ENCODE measurements at places on chromosomes 11 and 22.
A peak's percentile ranks its signal among the peaks of the same experiment; 100 is the strongest.

GRCh38 chr11:8356216-8356615 lies 92.5 kb upstream of the LMO1 start:
- no peak for DNase-seq

DNA sequence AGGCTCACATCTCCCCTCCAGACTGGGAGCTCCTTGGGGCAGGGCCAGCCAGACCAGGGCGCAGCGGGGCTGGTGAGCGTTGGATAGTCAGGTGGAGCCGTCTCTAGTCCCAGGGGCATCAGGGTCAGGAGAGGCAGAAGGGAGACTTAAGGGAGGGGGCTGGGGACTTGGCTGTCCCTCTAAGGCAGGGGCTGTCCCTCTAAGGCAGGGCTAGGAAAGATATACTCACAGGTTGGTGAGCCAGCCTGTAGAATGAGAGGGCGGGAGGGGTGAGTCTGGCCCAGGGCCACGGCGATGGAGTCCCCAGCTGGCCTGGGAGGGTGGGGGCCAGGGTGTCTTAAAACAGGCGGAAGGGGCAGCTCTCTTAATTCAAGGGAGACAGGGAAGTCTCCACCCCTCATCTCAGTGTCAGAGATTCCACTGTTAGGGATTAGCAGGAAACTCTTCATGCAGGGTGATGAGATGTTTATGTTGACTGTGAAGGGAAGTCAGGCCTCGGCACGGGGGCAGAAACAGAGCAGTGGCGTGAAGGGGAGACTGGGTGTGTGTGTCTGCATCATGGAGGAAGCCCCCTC lies 11.3 kb downstream of the P2RY2 start:
- no peak for DNase-seq

DNA sequence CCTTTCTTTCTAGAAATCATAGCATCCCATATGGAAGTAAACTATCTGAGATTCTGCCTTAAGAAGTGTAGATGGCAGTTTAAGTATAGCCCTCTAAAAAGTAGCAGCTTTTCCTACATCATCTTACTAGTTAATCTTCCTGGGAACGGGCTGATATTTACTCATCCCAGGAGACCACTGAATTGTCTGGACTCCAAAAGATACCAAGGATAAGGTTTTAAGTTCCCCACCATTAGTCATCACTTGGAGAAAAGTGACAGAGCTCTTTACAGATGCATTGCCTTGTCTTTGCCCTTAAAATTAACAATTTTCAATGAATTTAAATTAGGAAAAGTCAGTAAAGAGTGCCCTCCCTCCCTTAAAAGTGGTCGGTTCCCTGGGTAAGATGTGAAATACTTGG lies 129.5 kb downstream of the MAML2 start:
- no peak for DNase-seq

DNA sequence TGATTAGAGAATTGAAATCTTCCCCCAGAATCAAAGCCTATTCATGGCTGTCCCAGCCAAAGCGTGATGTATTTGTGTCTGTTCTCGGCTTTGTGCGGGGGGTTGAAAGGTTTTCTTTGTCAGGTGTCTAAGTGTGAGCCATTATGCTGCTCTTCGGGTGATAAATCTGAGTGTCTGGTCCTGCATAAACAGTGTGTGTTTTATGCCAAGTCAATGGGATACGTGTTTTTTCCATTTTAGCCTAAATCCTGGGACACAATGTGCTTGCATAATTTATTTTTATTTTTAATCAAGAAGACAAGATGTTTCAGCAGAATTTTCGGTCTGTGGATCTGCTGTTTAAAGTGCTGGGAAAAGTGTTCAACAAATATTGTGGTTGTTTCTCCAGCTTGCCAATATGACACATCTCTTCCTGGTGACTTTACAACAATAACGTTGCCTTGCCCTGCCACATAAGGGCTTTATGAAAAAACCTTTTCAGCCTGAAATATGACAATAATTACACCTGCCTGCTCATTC lies 267.8 kb downstream of the TBC1D22A start:
- no peak for DNase-seq

- peak; percentile 32 for DNase-seq
Measured at GRCh38 chr11:108975026-108975425, 310.2 kb downstream of the DDX10 start.

DNA sequence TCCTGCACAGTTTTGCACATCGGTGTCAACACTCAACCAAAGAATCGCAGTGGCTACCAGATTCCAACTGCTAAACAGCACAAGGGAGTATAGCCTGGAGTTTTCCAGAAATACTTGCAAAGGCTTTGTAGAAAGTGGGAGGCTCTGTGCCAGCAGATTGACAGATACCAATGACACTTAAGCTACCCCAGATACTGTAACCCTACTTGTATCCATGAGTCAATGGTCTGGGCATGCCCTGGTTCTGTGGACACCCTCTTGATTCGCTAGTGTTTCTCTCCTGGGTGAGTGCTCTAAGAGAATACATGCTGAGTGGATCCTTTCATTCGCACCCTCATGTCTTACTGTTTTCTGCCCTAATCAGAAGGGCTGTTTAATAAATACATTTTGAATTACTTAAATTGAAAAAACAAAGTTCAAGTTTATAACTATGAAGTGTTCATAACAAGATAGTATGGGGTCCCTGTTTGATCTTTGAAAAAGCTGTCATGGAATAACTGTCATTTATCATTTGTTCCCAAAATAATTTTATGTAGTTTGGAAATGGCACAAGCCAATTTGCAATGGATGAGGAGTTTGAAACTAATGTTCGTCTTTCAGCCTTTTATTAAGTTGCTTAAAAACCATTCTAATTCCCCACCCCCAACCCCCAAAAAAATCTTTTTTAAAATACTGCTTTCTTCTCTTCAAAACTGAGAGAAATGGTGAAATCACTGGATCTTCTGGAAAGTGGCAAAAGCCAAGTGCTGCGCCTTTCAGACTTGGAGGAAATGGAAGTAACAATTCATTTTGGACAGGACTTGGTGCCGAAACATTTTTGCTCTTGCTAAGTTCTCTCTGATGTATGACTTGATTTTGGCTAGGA lies 600.5 kb upstream of the TENM4 start:
- no peak for DNase-seq

GRCh38 chr22:22714600-22715335 lies 70.4 kb downstream of the GGTLC2 start:
- no peak for DNase-seq

DNA sequence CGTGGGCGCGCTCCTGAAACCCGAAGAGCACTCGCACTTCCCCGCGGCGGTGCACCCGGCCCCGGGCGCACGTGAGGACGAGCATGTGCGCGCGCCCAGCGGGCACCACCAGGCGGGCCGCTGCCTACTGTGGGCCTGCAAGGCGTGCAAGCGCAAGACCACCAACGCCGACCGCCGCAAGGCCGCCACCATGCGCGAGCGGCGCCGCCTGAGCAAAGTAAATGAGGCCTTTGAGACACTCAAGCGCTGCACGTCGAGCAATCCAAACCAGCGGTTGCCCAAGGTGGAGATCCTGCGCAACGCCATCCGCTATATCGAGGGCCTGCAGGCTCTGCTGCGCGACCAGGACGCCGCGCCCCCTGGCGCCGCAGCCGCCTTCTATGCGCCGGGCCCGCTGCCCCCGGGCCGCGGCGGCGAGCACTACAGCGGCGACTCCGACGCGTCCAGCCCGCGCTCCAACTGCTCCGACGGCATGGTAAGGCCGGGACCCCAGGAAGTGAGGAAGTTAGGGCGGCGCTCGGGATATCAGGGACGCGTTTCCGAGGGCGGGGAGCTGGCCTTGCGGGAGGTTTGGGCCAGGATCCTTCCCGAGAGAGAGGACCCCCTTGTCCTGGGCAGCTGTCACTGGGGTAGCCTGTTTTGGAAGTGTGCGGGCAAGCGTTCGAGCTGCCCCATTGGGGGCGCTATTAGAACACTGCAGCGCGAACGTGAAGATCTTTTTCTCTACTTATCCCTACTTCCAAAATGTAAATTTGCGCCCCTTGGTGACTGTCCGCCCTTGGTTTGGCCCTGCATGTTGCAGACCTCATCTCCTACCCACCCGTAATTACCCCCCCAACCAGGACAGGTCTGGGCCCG lies 796 bp downstream of the MYOD1 start:
- DNase-seq = no peak

Data from PC-9 (cell line).